ENCODE measurements at places on chromosomes 5 and 9.

GRCh38 chr9:138082918-138083636 is 205.5 kb downstream of the CACNA1B start:
- DNase-seq, result no peak

DNA sequence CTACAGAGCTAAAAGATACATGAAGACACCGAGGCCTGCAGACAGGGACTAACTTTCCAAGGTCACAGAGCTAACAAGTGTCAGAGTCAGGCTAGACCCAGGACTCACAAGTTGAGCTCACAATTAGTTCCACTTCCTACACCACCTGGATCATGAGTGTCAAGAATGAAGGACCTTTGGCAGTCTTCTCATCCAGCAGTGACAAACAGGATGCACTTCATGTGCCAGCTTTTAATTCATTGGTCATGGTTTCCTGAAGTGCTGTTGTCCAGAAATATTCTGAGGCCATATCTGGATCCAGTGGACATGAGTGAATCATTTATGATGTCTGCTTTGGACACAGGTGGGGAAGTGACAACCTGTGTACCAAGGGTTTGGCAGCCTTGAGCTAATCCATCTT is 77.4 kb downstream of the KCNIP1 start:
- DNase-seq, result no peak

DNA sequence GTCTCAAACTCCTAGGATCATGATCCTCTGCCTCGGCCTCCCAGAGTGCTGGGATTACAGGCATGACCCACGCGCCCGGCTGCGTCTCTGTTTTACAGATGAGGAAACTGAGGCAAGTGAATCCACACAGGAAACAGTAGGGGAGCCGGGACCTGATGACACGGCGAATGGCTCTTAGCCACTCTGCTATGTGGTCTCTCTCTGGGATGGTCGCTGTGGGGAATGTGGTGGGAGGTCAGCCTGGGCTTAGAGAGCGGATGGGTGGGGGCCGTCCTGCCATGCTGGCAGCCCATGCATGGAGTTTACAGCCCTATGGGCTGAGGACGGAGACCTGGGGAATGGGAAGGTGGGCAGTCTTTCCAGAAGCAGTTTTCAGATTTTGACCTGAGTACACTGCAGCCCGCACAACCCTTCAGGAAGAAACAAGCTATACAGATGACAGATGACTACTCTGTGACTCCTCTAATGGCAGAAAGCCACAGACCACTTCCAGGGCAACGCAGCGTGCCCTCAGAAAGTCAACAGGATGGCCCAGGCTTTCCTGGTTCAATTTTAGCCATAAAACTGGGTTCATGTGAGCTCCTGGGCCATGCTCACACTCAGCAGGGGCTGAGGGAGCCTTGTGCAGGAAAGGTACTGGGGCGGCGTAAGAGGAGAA is 136.1 kb upstream of the RAPGEF1 start:
- DNase-seq, result no peak

- DNase-seq, result no peak
Measured at GRCh38 chr9:91197232-91198181, 164.2 kb downstream of the AUH start.

GRCh38 chr9:8430945-8431344 is 631.4 kb upstream of the DMAC1 start:
- no peak for DNase-seq
